Stimulated activated CD4-positive, alpha-beta T cell treated with anti-CD3 and anti-CD28 coated beads, Interleukin-12 subunit alpha, Interleukin-12 subunit beta, amount 100 ng/mL, for 48 hours (primary cell): ENCODE measurements at places on chromosomes 11 and 22.

- no peak for DNase-seq
These were observed 7.0 kb downstream of the CSRP3 start for GRCh38 chr11:19194620-19195308.

DNA sequence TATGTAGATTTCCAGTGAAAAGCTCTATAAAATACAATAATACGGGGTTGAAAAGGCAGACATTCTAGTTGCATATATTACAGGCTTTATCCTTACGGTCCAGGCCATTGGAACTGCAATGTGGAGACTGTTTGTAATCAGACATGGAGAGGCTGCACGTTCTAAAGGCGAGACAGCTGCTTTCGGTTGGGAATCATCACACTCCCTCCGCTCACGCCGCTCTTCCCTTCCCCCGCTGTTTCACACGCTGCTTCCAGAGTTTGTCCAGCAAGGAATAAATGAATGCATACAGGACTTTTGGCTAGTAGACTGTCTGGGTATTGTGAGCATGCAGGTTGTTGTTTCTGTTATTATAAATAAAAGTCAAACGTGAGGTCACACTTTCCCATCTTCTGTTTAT, 13.5 kb upstream of the EFCAB6 start:
- DNase-seq = no peak

- no peak for DNase-seq
These were observed 437 bp downstream of the KIAA0930 start for GRCh38 chr22:45240104-45240809.

- DNase-seq = no peak
These were observed 5.3 kb downstream of the SIDT2 start for GRCh38 chr11:117183724-117184349.

DNA sequence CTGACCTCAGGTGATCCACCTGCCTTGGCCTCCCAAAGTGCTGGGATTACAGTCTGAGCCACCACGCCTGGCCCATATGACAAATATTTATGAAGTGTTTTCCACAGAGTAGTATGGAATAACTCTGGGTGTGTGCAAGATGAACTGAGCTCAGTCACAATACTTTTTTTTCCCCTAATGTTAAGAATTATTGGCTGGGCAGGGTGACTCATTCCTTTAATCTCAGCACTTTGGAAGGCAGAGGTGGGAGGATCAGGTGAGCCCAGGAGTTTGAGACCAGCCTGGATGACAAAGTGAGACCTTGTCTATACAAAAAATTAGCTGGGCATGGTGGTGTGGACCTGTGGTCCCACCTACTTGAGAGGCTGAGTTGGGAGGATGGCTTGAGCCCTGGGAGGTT, 6.4 kb downstream of the PTPRJ start:
- no peak for DNase-seq

DNA sequence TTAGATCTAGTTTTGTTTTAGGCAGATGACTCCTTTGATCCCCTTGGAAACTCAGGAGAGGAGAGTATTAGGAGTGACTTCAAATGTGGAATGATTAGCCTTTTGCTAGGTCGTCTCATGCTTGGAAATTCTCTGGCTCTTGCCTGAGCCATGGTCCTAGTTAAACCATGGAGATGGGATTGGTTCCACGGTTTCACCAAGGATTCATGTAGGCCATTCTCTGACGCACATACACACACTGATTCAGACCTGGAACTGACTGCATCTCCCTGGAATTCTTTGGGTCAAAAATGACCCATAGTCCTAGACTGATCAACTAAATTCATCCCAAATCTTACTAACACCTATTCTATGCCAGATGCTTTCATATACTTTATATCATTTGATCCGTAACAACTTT, 56.5 kb downstream of the POLD3 start:
- no peak for DNase-seq
